Smooth muscle cell of the pulmonary artery (primary cell): ENCODE measurements at places on chromosomes 13 and 19. TPM values are rescaled to one million over a fixed set of nuclear protein-coding genes. Genes with fewer than 3 reads are reported as not detected.

ZNF569 gene
- total RNA-seq: 6.7 and 7.5 TPM in 2 replicates

ZNF534 gene
- total RNA-seq: 0.07 and 0.23 TPM in 2 replicates

KCNN4 gene
- total RNA-seq: 3.3 and 11.3 TPM in 2 replicates

FFAR3 gene
- not detected in 2 replicates for total RNA-seq

KLC3 gene
- 0.13 and 0.46 TPM in 2 replicates for total RNA-seq

B3GNT8 gene
- 2.2 and 2.3 TPM in 2 replicates for total RNA-seq

CCDC70 gene
- not detected in 2 replicates for total RNA-seq

MBD3L2 gene
- not detected in 2 replicates for total RNA-seq

FUT6 gene
- total RNA-seq: not detected in 2 replicates

ZNF723 gene
- total RNA-seq: not detected in 2 replicates

CGB2 gene
- not detected in 2 replicates for total RNA-seq

KLK7 gene
- 0.13 TPM in 1 of 2 replicates, not detected in the other for total RNA-seq

SMIM17 gene
- total RNA-seq: 0.13 TPM in 1 of 2 replicates, not detected in the other
